ENCODE measurements at places on chromosomes 4 and X.

- no peak for DNase-seq
Measured at GRCh38 chr4:188780028-188780427, 640.8 kb downstream of the TRIML1 start.

GRCh38 chr4:163164591-163164990 is 2.1 kb downstream of the NAF1 start:
- DNase-seq = no peak

DNA sequence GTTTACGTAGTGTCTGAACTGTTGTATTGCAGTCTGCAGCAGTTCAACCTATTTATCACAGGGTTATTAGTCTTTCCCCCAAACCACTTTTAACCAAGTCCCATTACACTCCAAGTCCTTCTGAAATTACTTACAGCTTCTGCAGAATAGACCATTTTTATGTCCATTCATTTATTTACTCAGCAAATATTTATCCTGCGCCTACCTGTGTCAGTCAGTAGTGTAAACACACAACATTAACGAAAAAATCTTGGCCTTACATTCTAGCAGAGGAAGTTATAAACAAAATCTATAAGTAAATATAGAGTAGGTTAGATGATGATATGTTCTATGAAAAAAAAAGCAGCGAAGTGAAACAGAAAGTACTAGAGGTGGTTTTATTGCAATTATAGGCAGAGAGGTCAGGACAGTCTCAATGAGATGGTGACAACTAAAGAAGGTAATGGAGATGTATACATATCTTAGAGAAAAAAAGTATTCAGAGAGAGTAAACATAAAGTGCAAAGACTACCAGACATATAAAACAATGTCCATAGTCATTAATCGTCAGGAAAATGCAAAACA is 534.7 kb downstream of the KCNIP4 start:
- no peak for DNase-seq

GRCh38 chr4:8648816-8649630 is 56.5 kb downstream of the CPZ start:
- no peak for DNase-seq

DNA sequence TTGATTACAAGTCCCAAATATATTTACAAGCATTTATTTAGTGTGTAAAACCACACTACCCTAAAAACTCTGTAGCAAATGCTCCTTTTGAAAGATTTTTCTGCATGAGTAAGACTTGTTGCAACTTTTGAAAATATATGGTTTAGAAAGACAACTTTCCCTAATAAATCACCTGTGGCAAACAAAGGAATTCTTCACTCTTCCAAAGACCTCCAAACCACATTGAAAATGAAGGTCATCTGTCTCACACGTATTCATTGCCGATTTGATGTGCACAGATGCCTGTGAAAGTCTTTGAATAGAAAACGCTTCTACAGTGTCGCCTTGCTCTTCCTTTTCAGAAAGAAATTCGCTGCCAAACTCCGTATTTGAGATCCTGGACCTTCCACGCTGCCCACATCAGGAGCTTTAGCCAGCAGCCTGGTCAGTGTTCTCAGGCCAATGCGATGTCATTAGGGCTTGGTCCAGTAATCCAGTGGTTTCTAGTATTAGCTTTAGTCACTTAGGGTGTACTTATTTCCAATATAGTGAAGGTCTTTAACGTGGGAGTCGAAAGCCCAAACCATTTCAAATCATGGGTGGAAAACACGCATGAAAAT is 22.2 kb downstream of the SPINK2 start:
- no peak for DNase-seq

DNA sequence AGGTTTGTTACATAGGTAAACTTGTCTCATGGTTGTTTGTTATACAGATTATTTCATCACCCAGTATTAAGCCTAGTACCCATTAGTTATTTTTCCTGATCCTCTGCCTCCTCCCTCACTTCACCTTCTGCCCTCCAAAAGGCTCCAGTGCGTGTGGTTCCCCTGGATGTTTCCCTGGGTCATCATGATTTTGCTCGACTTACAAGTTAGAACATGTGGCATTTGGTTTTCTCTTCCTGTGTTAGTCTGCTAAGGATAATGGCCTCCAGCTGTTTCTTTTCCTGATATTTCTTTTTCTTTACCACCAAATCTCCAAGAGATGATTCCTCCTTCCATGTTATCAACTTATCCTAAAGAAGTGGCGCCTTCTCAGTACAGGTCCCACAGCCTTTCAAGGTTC is 543.1 kb upstream of the ADGRL3 start:
- peak; percentile 1 for DNase-seq

DNA sequence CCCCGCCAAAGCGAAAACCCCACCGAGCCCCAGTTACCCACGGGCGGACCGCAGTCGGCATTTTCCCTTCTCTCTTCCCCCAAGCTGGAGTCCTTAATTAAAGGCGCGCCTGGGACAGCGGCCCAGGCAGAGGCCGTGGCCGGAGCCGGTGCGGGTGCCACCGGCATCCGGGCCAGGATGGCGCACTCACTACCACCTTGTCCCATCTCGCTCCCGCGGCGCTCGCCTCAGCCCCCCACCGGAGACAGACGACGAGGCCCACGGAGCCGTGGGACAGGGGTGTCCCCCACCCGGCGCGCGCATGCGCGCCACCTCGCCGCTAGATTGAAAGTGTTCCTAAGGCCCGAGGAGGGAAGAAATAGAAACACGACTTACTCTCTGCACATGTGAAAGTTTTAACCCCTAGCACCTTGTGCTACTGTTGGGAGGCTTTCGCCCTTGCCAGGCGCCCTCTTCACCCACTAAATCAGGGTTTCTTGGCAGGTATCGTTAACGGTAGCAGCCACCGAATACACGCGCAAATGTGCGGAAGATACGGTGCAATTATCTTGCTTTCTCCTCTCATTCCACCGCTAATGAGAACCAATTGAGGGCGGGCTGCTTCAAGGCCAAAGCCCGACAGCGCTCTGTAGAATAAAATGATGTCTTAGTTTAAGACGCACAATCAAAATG is 64.3 kb upstream of the CCDC160 start:
- no peak for DNase-seq

GRCh38 chr4:151957153-151957552 is 196.3 kb upstream of the GATB start:
- no peak for DNase-seq

DNA sequence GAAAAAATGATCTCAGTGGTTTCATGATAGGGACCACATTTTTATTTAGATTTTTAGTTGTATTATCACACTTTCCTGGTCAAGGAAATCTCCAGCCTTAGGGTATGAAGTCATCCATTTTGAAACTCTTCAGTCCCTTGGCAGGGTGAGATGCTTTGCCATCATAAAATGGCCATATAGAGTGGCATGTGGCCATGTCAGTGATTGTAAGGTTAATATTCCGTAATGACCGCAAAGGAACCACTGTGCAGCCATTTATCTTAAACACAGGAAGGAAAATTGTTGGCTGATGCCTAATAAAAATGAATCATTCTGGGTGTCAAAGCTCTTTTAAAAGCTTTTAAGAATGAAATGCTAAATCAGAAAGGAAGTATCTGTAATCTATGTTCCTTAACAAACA is 35.6 kb downstream of the COMMD8 start:
- DNase-seq = no peak

DNA sequence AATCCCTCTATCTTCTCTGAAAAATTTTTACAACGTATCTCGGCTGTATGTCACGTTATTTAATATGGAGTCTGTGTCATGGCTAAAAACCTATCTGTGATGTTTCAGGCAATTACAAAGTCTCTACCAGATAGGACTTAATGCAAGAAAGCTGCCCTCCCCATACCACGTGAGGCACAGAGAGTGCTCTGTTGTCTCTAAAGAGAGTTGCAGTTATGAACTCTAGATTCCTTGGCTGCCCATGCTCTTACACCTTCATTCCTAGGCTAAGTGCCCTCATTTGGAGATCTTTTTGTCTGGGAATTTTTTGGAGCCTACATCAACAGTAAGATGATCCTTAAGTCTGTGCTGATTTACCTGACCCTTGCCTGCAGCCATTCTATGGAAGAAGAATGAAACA is 935.9 kb downstream of the C4orf33 start:
- no peak for DNase-seq

DNA sequence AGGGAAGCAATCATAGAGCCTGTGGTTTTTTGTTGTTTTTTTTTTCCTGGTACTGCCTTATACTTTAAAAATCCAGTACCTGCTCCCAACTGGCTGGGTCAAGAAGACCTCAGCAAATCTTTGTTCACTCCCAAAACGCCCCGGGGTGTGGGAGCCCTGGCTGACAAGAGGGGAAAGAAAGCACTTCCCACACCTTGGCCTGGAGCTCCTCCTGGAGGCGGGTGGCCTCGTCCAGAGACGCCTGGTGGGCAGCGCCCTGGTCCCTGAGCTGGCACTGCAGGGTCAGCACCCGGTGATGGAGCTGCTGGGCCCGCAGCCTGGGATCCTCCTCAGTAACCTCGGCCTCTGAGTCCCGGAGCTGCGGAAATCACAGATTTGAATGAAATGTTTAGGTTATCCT is 38.2 kb downstream of the C4orf50 start:
- no peak for DNase-seq

DNA sequence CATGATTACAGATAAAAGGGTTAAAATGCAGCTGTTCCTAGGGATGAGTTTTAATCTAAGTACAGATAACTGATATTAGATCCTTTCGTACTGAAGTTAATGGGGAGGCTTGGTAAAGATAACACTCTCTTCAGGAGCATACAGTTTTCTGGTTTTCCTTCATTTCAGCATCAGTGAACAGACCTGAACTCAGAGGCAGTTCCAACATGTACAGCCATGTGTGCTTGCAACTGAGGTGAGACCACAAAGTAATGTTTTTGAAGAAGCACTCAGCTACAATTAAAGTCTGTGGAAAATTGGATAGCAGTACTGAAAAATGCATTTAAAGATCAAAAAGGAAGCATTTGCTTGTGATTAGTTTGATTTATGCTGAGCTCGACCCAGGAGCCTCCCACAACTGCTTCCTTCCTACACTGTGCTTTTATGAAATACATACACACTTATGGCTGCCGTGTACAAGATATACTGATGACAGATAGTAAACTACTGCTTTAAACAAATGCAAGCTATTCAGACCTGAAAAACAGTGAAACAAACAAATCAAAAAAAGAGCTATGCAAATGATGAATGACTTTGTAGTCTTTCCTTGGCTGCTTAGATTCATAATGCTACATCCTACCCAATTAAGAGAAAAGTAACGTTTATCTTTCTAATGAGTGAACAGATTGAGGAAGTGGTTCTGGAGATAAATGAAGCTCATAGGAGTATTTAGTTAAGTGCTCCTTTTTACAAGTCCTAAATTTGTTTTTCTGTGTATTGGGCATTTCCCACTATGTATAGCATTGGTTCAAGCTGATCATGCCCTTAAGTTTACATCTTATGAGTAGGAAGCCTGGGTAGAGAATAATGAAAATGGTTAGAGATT is 68.4 kb downstream of the PDLIM5 start:
- DNase-seq = no peak

DNA sequence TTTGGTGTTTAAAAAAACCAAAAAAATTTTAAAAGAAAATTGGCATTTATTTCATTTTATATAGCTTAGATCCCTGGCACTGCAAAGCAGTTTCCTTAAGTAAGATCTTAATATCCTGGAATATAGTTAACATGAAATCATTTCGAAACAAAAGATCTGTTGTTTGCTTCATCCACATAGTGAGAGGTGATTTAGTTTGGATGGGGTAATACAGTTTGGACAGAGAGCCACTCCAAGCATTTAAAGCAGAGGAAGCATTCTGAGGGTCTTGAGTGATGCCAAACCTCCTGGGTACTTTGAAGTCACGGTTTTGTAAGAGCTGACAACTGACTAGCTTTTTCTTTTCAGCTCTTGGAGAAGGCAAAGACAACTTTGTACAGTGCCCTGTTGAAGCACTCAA is 28.7 kb downstream of the NOCT start:
- DNase-seq = no peak

DNA sequence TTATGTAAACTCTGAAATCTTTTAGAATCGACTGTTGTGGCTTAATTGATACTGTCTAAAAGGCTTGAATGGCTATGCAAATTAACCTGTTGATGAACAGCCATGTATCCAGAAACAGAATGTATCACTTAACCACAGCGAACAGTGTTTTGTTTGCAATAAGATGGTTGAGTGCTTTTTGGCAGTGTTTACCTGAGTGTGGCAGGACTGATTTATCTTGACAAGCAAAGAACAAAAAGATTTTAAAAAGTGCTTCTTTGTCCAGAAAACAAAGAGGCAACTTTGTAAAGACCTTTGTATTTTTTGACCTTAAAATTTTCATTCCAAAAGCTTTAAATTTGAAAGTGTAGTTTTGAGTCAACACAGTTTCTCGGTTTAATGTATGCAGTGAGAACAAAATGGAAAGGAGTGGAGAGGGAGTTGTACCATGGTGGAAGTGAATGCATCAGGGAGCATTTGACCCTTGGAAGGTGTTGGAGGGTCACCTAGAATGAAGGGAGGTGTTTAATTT is 18.0 kb downstream of the ARHGAP10 start:
- no peak for DNase-seq

GRCh38 chr4:55675196-55675793 is 39.2 kb upstream of the NMU start:
- DNase-seq = no peak

DNA sequence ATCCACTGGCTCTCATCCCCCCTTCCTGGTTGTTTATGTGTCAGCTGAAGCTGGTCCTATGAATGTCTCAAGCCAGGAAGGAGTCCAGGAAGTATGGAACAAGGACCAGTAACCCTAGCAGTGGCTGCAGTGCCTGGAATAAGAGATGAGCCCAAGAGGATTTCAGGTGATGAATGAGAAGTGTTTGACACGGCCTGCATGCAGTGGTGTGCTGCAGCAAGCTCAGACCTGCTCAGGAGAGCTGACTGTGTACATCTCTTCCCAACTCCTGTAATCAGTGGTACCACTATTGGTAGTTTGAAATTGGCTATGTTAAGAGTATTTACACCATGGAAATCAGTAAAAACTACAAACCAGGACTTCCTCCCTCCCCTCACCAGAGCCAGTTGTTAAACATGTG is 88.0 kb downstream of the IQCM start:
- no peak for DNase-seq

DNA sequence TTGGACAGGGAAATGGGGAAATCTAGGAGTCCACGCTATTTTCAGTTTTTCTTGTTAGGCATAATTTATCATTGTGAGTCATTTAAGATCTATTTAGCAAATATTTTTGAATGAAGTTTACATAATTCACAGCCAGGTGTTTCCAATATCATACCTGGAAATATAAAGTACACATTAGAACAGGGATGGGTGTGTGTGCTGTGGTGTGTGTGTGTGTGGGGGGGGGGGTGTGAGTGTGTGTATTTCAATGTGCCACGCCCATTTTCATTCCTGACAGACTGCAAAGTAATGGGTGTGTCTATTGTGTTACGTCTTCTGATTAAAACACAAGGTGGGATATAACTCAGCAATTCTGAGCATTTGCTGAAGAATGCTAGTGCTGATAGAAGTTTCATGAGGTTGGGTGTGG is 33.2 kb downstream of the ARHGAP10 start:
- no peak for DNase-seq

GRCh38 chr4:40530961-40531635 is 98.6 kb downstream of the RBM47 start:
- no peak for DNase-seq
